ENCODE measurements at places on chromosomes 2 and 18.

DNA sequence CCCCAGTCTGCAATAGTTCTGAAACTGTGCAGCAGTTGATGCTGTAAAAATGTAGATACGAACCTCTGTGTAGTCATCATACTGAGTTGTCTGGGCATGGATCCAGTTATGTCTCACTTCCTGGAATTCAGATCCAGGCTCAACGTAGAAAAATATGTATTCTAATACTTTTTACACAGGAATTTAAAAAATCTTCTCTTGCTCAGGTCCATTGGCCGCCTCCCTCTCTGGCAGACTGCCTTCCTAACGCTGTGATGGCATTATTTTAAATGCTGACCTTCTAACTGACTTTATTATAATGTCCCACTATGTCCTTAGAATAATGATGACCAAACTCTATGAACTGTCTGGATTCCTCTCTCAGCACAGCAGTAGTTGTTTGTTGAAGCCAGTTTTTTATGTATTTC, 119.6 kb downstream of the FEZ2 start:
- DNase-seq: no peak

DNA sequence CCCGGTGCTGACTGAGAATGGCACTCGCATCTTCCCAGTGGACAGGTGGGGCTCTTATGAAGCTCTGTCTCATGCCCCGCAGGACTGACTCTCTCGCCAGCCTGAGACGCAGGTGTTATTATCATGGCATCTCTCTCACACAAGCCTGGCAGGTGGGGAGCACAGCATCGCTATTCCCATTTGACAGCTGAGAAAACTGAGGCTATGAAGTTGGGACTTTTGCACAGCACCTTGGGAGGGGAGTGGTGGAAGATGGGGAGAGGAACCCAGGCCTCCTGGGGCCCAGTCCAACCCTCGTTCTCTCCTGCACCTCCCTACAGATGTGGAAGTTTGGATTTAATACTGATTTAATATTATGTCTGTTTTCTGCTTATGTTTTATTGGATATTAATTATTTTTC, 9.0 kb upstream of the NTSR2 start:
- no peak for DNase-seq

DNA sequence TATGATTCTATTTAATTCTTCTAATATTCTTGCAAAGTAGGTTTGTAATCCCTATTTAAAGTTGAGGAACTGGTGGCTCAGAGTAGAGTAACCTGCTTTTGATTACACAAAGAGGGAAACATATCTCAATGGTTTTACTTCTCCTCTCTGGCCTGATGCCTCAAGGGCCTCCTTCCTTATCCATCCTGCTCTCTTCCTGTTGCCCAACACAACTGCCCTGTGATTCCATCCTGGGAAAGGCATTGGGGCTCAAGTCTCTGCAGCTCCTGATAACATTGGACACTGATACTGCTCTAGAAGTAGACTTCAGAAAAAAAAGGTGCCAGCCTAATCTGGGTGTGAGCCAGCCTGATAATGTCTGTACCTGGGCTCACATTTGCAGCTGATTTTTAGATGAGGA, 75.8 kb downstream of the RDH14 start:
- DNase-seq: no peak

DNA sequence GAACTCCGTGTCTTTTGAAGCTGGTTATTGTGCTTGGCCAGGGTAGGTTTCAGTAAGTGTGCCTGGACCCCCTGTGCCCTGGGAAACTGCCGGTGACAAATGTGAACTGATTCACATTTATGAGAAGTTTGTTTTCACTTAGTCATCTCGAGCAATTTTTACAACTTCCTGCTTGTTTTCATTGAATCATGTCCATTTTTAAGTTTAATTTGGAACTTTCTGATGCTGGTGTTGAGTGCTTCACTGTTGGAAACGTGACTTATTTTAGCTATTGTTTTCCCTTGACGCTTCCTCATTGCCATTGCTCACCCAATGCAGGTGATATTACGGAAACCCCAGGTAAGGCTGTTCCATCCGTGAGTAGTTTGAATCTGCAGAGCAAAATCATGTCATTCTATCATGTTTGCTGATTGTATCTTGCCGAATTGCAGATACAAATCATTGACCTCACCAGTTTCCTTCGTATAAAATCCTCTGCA, 97.2 kb downstream of the RTN4 start:
- no peak for DNase-seq

DNA sequence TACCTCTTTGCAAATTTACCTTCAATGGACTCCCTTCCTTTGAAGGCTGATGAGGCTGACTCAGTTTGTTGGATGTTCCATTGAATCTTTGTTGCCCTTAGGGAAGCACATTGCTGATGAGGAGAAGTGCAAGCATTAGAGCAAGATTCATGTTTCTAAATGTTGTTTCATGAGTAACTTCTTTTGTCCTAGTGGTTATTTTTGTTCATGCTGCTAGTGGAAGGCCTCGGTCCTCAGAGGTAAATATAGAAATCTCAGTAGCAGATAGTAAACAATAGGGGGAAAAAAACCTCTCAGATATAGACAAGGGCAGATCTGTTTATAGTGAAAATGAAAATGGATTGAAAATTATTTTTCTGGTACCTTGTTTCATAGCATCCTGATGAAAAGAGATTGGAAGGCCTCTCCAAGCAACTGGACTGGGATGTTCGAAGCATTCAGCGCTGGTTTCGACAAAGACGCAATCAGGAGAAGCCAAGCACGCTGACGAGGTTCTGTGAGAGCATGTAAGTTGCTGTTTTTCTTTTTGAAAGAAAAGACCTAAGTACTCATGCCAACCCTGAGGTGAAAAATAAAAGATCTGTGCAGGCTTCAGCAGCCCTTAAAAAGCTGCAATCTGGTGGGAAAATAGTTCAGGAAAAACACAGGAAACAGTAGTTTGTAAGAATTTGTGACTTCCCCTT, 104.9 kb downstream of the CERS6 start:
- DNase-seq: no peak

- no peak for DNase-seq
Observed at GRCh38 chr2:43104763-43105162, 121.6 kb downstream of the ZFP36L2 start.

DNA sequence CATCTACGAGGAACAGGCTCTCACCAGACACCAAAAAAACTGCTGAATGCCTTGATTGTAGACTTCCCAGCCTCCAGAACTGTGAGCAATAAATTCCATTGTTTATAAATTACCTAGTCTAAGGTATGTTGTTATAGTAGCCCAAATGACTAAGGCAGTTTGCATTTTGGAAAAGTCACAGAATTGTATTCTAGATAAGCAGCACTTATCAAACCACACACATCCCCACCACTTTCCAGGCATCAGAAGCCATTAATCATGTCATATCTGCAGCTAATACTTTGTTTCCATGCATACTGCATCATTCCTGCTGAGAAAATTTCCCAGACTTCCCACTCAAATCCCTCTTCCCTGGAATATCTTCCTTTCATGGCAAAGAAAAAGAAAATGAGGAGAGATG, 187.2 kb downstream of the INO80D start:
- DNase-seq: peak; percentile 6

DNA sequence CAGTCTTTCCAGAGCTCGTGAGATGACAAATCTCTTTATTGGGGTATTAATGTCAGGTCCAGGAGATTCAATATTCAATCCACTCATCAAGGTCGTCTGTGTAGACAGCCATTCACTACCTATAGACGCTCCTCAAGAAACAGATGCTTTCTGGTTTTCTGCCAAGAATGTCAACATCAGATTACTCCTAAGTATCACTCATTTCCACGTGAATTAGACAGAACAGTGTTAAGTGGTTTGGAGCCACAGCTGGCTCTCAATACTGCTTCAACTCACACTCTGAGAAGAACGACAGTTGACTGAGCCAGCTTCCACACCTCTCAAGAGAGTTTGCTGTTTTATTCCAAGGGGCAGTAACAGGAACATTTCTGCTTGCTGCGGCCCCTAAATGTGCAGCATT, 113.5 kb upstream of the NEDD4L start:
- peak; percentile 6 for DNase-seq

GRCh38 chr2:12277241-12278034, 439.3 kb upstream of the TRIB2 start:
- peak; percentile 81 for DNase-seq

- no peak for DNase-seq
Observed at GRCh38 chr2:75538521-75539490, 21.9 kb downstream of the EVA1A start.

- peak; percentile 96 for DNase-seq
Observed at GRCh38 chr2:96637385-96638143, 548 bp downstream of the KANSL3 start.

GRCh38 chr2:20537423-20538307, 90.8 kb downstream of the RHOB start:
- no peak for DNase-seq

DNA sequence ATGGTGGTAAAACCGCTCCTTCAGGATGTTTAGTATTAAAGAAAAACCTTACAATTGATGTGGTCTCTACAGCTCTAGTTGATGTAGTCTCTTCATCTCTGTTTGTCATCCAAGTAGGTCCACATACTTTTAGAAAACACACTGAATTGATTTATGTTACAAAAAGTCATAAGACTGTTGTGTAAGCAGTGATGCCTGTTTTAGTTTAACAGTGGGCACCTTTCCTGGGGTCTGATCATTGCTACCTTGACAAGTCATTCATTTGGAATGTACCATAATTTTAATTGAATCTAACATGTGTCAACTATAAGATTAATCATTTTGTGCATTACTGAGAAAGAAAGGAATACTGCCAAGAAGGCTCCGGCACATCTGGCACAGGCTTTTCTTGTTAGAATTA, 34.3 kb downstream of the GIGYF2 start:
- DNase-seq: no peak

GRCh38 chr2:149329489-149330126, 779 bp upstream of the LYPD6 start:
- DNase-seq: no peak

GRCh38 chr2:239912938-239913635, 112.1 kb downstream of the NDUFA10 start:
- DNase-seq: no peak

Measured in K562 (cell line).